ENCODE measurements at places on chromosomes 5 and 9.

GRCh38 chr5:144183254-144183889 is 12.7 kb downstream of the KCTD16 start:
- no peak for ATAC-seq

- peak; percentile 13 for ATAC-seq
Measured at GRCh38 chr9:755454-756381, 85.8 kb upstream of the DMRT1 start.

DNA sequence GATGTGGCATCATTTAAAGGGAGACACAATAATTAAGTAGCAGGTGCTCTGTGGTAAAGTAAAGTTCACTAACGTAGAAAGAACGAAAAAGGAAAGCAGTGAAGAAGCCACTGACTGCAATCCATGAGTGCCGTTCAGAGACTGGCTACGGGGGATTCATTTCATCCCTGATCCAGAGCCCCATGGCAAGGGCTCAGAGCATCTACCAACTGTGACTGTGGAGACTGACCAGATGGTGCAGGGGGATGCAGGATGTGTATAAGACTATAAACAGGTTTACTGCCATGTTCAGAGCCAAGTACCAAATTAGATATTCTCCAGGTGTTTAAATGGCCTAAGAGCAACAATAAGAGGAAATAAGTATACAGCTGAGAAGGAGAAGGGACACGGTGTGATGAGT is 47.7 kb downstream of the MARCHF11 start:
- no peak for ATAC-seq

GRCh38 chr5:119343052-119343451 is 12.8 kb upstream of the TNFAIP8 start:
- ATAC-seq: no peak

DNA sequence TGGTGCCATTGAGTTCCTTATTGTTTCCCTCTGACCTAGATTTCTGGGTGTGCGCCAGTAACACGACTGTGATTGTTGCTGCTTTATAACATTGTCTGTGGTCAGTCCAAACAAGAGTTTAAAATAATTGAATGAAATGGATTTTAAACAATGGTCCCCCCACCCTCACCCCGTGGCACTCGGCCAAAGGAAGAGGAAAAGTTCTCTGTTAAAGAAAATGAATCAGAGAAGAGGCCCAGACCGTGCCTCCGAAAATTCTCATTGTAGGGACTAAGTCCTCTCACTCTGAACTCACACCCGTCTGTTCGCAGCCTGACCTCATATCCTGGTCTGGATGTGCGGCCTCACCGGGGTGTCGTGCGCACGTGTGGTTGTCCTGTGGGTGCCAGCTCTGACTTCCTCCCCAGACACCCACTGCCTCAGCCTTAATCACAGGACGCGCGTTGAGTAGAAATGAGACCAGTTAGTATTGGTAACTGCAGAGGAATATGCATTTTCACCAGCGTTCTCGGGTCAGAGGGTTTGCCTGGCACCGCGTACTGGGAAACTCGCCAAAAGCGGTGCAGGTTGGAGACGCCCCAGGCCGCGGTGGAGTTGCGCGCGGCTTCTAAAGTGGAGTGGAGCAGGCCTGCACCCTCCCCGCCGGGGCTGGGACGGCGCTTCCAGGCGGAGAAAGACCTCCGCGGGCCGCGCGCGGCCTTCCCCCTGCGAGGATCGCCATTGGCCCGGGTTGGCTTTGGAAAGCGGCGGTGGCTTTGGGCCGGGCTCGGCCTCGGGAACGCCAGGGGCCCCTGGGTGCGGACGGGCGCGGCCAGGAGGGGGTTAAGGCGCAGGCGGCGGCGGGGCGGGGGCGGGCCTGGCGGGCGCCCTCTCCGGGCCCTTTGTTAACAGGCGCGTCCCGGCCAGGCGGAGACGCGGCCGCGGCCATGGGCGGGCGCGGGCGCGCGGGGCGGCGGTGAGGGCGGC is at the start of gene ABL1:
TSS of gene ABL1 (plus strand) at position 884 of the 966 bp plus-strand sequence. CDS start 193 bp downstream, outside the sequence.
- peak; percentile 90 for ATAC-seq

- peak; percentile 67 for ATAC-seq
Measured at GRCh38 chr9:126470241-126470993, 143.3 kb upstream of the LMX1B start.

DNA sequence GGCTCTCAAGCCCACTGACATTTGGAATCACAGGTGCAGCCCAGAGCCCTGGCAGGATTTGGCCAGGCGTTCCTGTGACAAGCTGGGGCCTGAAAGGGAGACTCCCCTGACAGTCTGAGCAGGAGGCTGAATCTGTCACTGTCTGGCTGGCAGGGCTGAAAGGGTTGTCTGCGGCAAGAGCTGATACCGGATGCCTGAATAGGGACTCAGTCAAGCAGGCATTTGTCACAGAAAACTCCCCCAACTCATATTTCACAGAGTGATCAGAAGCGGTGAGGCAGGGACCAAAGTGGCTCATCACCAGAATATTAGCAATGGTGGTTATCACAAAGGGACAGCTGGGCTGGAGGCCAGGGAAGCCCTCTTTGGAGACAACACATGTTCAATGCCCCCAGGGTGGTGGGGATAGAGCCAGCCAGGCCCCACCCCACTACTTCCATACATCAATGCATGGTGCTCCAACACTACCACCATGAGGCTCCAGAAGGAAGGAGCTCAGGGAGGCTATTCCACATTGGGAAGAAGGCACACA is 295.5 kb downstream of the DTWD2 start:
- ATAC-seq: no peak

DNA sequence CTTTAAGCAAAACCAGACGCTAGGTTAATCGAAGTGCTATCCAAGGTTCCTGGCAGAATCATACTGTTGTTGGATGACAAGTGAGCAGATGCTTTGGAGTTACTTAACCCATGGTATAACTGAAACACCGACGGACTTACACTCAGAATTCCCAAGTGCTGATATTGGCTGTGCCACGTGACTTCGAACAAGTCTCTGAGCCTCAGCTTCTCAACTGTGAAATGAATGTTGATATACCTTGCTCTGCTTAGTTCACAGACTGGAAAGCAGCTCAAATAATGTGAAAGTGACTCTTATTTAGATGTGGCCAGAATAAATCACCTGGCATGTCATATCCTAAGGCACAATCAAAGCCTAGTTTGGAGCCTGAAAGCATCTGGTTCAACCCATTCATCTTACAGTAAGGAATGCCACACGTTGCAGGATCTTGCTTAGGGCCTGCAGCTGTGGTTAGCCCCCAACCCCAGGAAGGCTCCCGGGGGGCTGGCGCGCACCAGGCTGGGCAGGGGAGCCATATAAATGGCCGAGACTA is 759 bp downstream of the GEMIN5 start:
- no peak for ATAC-seq

DNA sequence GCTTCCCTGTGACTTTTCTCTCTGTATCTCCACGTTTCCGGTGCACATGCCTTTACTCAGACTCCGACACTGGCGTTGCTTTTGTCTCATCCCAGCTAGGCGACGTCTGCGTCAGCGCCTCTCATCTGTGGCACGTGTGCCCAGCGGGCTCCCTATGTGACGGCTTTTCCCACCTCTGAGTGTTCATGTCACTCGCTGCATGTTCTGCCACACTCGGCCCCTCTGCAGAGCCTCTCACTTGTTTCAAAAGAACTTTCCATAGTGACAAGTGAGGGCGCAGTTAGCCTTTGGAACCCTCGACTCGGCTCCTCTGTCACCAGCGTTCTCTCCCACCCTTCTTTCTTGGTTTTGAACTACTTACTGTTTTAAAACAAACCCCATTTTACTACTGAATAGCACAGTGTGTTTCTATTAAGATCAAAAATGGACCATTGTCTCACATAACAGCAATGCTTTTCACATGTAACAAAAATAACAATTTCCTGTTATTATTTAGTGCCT is 113.4 kb upstream of the CACNA1B start:
- no peak for ATAC-seq

- no peak for ATAC-seq
Measured at GRCh38 chr5:79687889-79688288, 1.7 kb upstream of the CMYA5 start.

DNA sequence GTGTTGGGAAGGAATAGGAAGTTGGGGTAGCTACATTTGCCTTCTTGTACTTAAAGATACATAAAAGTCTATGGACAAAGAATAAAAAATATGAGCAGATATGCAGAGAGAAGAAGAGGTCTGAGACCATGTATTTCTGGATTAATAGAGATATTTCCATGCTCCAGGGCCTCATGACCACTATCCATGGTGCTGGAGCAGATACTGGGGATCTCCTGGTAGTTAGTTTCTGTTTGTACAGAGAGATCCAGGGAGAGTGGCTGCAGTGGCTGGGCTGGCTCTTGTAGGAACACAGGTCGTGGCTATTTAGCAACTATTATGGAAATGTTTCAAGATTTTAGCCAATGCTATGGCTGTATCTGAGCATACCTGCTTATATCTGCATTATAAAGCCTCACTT is 184.2 kb upstream of the TMEM161B start:
- no peak for ATAC-seq

All from activated CD4-positive, CD25-positive, alpha-beta regulatory T cell treated with anti-CD3 and anti-CD28 coated beads, Interleukin-2, amount 50 U/mL, for 24 hours (primary cell).